ENCODE measurements at places on chromosomes 11 and 22. TPM values are rescaled to one million over a fixed set of nuclear protein-coding genes. Genes with fewer than 3 reads are reported as not detected.
A peak's percentile ranks its signal among the peaks of the same experiment; 100 is the strongest.

SMC1B gene
- 0.09 TPM for total RNA-seq

ZC3H12C gene
- total RNA-seq = 17.4 TPM

DNA sequence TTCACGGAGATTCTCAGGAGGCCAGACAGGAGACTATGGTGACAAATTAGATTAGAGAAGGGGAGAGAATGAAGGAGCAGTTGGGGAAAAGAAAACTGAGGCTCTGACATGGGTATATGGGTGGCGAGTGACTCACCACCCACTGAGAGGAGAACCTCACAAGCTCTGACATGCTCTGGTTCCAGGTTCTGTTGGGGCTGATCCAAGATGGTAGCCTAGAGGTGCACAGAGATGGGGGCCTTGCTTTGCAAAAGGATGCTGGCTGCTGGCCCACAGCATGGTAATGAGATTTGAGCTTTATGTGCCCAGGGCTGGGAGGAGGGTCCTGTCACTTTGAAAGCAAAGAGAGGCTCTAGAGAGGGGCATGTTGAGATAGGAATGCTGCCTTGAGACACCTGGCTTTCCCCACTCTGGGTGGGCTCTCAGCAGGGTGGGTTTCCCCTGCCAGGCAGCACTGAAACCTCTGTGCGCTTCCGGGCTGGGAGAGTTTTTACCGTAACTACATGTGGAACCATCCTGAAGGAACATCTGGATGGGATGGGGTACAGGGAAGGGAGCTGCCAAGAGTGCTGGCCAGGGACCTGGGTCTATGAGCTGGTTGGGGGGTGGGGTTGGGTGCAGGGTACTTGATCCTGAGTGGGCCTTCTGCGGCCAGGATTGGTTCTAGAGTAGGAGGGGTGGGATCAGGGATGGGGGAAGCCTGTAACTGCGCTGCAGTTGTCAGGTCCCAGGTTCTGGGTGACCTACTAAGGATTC lies 1.2 kb upstream of the GRK2 start:
- DNase-seq = no peak

DNA sequence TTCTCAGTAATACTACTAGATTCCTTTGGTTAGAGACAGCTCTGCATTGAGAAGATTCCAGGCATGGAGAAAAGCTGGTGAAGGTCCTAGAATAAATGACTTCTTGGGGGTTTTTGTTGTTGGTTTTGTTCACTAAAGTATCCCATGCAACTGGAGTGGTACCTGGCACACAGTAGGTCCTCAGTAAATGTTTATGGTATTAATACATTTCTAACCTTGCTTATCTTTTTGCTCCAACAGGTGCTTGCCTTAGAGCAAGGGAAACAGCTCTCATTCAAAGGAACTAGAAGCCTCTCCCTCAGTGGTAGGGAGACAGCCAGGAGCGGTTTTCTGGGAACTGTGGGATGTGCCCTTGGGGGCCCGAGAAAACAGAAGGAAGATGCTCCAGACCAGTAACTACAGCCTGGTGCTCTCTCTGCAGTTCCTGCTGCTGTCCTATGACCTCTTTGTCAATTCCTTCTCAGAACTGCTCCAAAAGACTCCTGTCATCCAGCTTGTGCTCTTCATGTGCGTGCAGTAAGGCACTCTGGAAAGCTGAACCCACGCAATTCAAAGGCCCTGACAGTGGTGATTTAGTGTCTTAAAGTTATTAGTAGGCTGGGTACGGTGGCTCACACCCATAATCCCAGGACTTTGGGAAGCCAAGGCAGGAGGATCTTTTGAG lies 2.0 kb downstream of the TMEM138 start:
- DNase-seq = no peak

GLYAT gene
- not detected for total RNA-seq

LRRC51 gene
- total RNA-seq = 8.9 TPM

DNA sequence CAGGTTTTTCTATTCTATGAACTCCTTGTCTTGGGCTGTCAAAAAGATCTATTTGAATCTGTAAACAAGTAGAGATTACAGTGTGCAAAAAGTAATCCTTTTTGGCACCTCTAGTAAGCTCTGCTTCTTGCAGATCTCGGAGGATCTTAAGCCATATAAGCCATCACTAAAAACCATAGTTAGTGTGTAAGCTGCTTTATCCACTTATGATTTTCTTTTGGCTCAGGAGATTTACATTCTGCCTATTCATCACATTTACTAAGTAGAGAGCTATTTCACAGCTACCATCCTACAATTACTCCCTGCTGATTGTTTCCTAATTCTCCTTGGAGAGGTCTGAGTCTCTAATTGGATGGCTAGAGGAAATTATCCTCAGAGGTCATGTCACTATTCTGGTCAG lies 385.7 kb downstream of the AASDHPPT start:
- DNase-seq = no peak

- DNase-seq = no peak
Measured at GRCh38 chr22:45276507-45277105, 8.1 kb upstream of the UPK3A start.

GRCh38 chr11:110908401-110909105 lies 196.3 kb upstream of the ARHGAP20 start:
- DNase-seq = peak; percentile 85

NOX4 gene
- total RNA-seq = 2.5 TPM

UBQLNL gene
- 0.36 TPM for total RNA-seq

Measured in fibroblast of the aortic adventitia (primary cell).